NCI-H510A (cell line): ENCODE measurements at places on chromosomes 1 and 21.
A peak's percentile ranks its signal among the peaks of the same experiment; 100 is the strongest.

GRCh38 chr1:153658400-153659174, at the start of gene SNAPIN:
Gene SNAPIN (plus strand): TSS chr1:153658703. CDS start chr1:153658744, 41 bp downstream.
- DNase-seq = peak; percentile 81

DNA sequence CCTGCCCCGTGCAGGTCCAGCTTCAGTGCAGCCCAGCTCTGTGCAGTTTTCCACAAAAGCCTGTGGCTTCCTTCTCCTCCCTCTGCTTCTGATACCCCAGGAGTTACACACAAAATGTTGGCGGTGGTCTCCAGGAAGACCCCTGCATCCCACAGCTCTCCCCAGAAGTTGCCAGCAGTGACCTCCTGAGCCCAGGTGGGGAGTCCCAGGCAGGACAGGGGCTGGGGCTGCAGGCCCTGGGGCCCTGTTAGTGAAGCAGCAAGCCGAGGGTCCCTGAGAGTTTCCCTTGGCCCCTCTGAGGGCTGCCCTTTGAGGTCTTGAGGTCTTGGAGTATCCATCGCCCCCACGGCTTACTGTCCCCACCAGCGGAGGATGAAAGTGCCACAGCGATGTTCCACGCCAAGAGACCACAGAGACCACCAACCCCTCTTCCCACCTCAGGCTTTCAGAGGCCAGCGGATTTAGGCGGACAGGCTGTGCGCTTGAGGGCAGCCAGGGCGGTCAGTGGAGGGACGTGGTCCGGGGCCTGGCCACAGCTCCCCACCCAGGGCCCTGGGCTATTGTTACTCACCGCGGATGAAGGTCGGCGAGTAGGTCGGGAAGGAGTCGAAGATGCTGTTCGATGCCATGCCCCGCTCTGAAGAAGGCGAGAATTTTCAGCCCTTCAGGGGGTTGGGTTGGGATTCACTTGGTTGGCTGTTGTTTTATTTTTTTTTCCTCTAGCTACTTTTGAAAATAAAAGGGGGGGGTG, 34.0 kb upstream of the RUNX3 start:
- no peak for DNase-seq

DNA sequence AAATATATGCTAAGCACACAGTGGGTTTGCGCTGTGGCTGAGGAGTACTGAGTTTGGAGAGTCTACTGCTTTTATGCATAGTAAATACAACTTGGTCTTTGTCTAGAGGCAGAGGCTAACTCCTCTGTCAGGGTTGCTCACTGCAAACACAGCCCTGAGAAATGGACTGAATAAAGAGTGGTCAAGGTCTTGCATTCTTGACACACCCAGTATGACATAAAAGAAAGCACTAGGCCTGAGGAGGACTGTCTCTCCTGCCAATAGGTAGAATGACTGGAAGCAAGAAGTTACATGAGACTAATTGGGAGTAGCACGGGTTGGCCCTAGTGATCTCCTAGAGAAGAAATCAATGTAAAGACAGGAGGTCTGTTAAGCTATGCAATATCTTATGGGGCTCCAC, 367.2 kb upstream of the B3GALT2 start:
- no peak for DNase-seq

GRCh38 chr21:45427331-45428271, 22.6 kb downstream of the COL18A1 start:
- no peak for DNase-seq

- no peak for DNase-seq
Observed at GRCh38 chr21:46256501-46256994, 28.0 kb upstream of the LSS start.

DNA sequence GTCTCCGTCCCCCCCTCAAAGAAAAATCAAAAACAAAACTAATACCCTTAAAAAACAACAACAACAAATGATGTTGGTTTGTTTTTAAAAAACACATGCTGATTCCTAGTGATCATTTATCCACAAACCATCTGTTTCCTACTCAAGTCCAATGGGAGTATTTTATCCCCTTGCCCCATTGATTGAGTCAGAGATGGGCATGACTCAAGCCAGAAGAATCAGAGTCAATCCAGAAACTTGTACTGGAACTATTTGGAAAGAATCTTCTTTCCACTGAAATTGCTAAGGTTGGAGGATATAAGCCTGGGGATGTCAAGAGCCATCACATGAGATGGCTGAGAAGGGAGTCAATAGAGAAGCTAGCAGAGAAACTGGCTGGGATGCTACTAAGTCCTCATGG, 176.4 kb downstream of the MIS18A start:
- DNase-seq = no peak

GRCh38 chr1:21707891-21708290, 38.7 kb upstream of the RAP1GAP start:
- no peak for DNase-seq

DNA sequence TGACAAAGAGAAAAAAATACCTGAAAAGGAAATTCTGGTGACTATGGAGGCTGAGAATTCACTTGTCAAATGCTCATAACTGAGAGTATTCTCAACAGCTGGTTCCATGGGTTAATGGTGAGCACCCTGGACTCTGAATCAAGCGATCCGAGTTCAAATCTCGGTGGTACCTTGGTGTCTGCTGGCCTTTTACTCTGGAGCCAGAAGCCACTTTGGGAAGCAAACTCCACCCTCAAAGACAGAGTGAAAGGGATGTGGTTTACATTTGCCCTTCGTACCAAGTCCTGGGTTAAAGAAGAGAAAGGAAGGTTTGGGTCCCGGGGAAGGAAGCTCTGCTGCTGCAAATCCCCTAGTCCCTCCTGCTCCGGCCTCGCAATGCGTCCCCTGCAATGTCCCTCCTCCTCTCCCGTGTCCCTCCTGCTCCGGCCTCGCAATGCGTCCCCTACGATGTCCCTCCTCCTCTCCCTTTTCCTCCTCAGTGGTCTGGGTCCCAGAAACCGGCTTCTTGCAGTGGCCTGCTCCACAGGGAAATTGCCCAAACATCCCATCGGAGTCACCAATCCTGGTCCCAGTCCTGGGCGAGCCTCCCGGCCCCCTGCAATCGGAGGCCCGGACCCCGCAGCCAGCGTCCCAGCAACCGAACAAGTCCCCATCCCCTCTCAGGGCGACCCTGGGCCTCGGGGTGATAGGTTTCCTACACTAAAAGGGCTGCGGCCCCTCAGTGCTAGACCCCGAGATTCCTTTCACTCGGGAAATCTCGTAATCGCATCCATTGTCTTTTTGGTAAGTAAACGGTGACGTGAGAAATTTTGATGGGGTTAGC, 129.4 kb downstream of the PPIAL4G start:
- no peak for DNase-seq

GRCh38 chr1:22584001-22584562, 20.8 kb downstream of the EPHA8 start:
- no peak for DNase-seq

- DNase-seq = no peak
Observed at GRCh38 chr1:117886101-117886795, 43.2 kb downstream of the GDAP2 start.

DNA sequence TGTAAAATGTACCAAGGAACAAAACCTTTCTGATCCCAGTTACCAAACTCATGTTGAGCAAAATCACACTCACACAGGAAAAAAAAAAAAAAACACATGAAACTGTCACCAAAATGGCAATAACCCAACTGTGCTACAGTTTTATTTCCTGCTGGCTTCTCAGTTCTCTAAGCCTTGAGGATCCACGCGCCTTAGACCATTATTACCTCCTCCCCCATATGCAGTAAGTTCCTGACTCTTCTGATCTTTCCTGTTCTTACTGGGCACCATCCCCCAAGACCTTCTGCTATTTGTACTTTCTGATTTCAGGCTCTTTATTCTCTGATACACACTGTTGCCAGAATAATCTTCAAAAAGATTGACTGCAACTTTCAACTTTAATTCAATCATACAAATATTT, 79.6 kb downstream of the SLC45A1 start:
- DNase-seq = no peak

DNA sequence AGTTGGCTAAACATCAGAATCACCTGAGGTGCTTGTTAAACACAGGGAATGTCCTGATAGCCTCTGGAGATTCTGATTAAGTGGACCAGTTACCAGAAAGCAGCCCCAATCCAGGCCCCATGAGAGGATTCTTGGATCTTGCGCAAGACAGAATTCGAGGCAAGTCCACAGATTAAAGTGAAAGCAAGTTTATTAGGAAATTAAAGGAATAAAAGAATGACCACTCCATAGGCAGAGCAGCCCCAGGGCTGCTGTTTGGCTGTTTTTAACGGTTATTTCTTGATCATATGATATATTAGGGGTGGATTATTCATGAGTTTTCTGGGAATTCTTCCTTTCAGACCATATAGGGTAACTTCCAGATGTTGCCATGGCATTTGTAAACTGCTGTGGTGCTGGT, 176.2 kb downstream of the ROR1 start:
- DNase-seq = no peak

- DNase-seq = no peak
Observed at GRCh38 chr1:179921981-179922872, 32.4 kb upstream of the CEP350 start.

DNA sequence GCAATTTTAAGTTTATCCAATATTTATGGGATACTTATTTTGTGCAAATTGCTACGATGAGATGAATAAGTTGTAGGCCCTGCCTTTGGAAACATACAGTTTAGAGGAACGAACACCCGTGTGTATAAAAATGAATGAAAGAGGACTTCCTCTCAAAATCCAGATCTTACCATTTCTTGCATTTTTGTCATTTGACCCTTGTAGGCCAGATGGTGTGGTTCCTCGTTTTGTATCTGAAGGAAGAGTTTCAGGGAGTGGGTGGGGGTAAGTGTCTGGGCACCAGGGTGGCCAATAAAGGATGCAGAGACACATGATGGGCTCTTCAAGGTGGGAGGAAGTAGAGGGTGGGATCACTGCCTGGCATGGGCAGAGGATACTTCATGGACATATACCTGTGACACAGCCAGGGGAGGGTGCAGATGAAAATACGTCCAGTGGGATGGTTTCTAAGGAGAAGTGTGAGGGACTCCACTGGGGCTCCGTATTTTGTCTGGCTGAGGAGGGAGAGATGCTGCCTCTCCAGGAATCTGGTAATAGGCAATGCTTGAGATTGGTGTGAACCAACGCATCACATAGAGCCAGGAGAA, 14.4 kb downstream of the MAPKAPK2 start:
- no peak for DNase-seq

DNA sequence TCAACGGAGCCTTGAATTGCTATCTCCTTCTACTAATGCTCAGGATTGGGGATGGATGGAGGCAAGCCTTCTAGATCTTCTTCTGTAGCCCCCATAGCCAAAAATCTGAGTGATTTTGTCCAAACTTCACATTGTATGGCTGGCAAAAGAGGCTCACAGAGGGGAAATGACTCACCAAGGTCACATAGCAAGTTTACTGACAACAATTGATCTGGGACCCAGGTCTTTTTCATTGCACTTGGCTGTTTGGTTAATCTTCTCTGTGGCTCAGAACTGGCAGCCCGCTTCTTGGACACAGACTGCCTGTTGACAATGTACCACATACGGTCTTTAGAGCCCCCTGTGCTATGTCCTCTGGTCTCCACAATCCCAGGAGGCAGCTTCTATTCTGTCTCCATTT, 3.0 kb upstream of the LACTBL1 start:
- no peak for DNase-seq

DNA sequence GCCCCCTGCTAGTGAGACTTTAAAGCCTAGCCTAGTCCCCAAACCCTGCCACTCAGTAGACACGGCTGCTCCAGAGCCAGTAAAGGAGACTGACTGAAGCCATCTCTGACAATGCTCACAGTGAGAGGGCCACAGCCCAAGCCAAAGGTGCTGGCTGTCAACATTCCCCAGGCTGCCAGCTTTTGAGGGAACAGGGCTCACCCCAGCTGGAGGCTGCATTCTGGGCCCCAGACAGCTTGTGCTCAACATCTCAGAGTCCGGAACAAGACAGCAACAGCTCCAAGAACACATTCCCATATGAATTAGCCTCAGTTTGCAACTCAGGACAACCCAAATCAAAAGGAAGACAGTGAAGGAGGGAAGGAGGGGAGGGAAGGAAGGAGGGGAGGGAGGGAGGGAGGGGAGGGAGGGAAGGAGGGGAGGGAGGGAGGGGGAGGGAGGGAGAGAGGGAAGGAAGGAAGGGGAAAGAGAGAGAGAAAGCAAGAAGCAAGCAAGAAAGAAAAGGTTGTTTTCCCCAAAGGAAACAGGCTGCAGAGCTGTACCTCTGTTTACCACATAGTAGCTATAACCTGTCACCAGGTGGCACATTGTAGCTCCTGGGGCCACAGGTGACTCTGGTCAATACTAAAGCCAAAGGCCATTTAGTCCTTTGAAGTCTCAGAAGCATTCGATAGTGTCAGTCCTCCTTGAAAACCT, 5.4 kb downstream of the ARTN start:
- DNase-seq = no peak

GRCh38 chr1:168550971-168551370, 7.2 kb upstream of the XCL2 start:
- DNase-seq = no peak

GRCh38 chr21:26686278-26686677, 113.2 kb upstream of the CYYR1 start:
- no peak for DNase-seq

- DNase-seq = no peak
Observed at GRCh38 chr1:212035835-212036605, 472 bp downstream of the DTL start.

DNA sequence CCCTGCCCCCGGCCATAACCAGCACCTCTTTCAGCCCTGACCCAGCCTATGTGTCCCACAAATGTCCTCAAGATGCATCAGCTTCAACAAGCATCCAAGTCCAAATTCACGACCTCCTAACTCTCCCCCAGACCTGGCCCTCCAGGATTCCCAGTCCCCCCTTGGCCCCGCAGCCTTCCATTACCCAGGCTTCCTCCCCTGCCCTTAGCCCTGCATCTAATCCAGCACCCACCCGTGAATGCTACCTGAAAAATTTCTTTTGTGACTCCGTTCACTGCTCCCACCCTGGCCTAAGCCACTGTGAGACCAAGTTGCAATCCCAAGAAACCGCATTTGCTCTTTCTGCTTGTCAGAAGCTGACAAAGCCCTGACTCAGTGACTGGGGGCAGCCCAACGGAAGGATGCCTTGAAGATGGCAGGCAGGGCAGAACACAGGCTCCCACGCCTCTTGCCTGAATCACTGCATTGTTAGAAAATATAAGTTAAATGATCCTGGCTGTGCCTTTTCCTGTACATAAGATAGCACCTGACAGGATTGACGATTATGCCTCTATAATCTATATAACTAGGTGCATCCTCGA, 939 bp upstream of the MFAP2 start:
- no peak for DNase-seq

- no peak for DNase-seq
Observed at GRCh38 chr21:30425826-30426225, at the start of gene KRTAP13-3. Gene KRTAP13-3 (minus strand): TSS chr21:30425926. CDS start chr21:30425912, 14 bp downstream.
